ENCODE measurements at places on chromosomes 6 and 20. TPM values are rescaled to one million over a fixed set of nuclear protein-coding genes. Genes with fewer than 3 reads are reported as not detected.

The SIRPA gene
- 67.2 TPM for total RNA-seq

The EYA2 gene
- total RNA-seq, result not detected

The MACROD2 gene
- 0.49 TPM for total RNA-seq

The ME1 gene
- total RNA-seq, result 14.3 TPM

The PRICKLE4 gene
- 1.3 TPM for total RNA-seq

The COL9A1 gene
- not detected for total RNA-seq

The MTCH1 gene
- total RNA-seq, result 201 TPM

Measured in mesangial cell (primary cell).